SIG-M5 (cell line): ENCODE measurements at places on chromosomes 6 and 20.

DNA sequence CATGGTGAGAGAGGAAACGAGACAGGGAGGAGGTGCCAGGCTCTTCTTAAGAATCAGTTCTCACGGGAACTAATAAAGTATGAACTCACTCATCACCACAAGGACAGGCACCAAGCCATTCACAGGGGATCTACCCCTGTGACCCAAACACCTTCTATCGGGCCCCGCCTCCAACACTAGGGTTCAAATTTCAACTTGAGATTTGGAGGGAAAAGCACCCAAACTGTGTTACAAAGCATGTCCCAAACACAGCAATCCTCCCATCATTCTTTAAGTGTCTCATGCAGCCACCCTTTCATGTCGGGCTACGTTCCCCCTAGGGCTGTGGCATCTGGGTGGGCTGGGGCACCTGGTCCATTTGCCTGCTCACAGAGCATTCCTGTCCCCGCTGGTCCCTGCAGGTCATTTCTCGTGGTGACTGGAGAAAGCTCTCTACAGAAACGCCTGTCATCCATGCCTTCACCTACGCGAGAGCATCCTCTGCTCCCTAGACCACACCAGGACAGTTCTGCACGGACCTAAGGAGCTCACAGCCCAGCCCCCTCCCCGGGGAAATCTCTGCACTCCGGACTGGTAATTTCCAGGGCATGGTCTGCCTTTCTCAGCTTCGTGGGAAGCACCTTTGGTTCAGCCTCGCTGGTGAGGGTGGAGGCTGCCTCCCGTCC lies 79.6 kb downstream of the TTLL2 start:
- DNase-seq, result no peak

DNA sequence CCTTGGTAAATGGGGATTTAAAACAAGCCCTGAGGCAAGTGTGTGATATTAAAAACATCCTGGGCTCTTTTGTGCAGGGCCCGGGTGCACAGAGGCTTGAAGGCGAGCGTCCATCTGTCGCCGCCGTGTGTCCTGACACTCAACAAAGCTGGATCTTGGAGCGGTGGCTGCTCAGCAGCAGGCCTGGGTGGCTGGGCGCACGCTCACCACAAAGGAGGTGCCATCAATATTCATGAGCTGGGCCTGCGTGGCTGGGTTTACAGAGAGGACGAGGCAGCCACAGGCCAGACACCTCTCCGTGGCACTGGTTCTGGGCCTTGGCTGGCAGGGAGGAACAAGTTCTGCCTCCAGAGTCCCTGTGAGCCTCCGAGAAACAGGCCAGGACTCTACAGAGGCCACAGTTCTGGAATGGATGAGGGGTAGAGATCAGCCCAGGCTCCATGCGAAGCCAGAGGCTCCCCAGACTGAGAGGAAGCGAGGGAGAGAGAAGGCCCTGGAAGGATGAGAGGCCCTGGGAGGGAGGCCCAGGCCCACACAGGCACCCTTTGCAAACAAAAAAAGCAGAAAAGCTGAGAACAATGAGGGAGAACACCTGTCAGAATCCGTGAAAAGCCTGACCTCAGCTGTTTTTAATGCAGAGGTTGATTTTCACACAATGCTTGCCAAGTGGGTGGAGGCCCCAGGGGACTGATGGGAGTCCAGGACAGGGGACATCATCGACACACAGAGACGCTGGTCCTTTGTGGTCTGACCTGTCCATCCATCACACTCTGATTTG lies 21.9 kb downstream of the BHLHE23 start:
- no peak for DNase-seq

DNA sequence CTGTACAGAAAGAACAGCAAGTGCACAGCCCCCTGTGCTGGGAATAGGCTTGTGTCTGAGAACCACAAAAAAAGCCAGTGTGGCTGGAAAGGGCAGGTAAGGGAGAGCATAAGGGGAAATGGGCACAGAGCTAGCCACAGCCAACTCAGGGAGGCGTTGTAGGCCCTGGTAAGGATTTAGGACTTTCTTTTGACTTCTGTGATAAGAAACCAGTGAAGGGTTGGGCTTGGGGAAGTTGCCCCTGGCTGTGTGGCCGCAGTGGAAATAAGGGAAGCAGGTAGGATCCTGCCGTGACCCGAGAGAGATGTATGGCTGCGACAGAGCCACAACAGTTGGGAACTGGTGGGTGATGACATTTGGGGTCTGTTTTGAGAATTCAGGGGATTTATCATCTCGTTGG lies 30.0 kb upstream of the PHACTR2 start:
- no peak for DNase-seq

DNA sequence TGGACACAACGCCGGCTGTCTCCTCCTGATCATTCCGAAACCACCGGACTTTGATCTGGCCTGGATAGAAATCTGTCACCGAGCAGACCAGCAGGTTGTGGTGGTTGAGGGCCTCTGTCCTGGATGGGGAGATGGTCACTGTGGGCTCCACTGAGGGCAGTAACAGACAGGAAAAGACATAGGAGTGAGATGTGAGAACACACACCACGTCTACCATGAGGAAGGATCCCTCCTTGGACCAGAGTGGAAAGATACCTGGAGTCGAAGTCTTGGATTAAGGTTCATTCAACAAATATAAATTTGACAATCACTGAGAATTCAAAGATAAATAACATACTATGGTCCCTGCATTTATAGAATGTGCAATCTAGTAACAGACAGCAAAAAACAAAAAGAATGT lies 4.4 kb downstream of the HLA-DQB1 start:
- DNase-seq, result no peak

DNA sequence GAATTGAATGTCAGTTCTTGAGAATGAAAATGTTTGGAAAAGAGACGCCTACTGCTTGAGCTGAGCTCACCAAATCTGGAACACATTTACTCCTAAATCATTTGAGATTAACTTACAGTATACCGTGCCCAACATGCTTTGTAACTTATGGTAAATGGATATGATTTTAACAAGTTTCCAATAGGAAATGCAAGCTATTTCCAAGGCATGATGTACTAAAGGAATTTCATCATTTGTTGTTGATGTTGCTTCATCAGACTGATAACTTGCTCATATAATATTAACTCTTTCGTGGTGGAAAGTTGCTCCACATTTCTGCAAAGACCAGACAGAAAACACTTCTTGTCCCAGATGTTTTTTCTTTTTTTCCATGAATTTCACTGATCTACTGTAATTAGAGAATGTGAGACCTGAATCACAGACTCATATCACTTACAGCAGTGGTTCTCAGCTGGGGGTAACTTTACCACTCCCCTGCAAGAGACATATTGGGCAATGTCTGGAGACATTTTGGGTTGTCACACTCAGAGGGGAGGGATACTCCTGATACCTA lies 116.6 kb upstream of the TRAF3IP2 start:
- no peak for DNase-seq

DNA sequence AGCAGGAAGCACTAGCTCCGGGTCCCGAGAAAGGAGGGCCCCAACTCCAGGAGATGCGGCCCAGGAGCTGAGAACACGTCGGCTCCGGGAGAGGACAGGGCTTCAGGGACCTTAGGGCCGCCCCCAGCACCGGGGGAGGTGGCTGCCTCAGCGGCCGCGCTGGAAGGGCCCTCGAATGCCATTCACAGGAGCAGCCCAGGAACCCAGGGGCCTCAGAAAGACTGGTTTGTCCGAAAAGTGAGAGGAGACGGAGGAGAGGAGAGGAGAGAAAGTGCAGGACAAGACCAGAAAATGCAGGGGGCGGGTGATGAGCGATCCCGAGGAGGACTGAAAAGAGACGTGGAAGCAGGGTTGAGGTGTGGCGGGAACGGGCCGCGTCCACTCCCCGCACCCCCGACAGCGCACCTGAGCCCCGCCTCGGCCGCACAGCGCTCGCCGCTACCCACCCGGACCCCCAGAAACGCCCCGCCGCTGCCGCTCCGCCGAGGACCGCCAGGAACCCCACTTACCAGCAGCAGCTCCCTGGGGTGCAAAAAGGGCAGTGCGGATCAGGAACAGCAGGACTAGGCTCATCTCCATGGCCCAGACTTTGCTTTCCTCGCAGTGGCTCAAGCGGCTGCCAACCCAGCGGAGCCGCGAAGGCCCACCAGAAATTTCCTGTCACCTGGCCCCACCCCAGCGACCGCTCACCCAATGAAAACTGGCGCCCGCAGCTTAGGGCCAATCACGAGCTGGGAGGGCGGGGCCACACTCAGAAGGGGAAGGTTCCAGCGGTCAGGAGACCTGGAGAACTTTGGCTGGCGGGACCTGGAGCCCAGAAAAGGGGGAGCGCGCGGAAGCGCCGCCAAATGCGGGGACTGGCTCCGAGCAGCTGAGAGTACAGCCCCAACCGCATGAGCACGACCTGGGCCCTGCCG lies 25.4 kb downstream of the HLA-F start:
- no peak for DNase-seq

DNA sequence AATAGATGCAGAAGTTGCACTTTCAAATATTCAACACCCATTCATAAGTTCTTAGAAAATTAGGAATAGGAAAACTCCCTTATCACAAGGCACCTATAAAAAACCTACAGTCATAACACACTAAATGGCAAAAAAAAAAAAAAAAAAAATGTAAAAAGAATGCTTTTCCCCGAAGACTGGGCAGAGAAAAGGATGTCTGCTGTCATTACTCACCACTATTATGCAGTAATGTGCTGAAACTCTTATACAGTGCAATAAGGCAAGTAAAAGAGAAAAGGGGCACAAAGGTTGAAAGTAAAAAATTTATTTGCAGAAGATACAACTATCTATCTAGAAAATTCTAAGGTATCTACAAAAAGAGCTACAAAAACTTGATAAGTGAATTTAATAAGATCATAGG lies 607.8 kb upstream of the ARID1B start:
- no peak for DNase-seq

- no peak for DNase-seq
Measured at GRCh38 chr6:167678102-167679101, 148.3 kb upstream of the AFDN start.

GRCh38 chr6:166908811-166909210 lies 47.5 kb downstream of the RNASET2 start:
- no peak for DNase-seq

DNA sequence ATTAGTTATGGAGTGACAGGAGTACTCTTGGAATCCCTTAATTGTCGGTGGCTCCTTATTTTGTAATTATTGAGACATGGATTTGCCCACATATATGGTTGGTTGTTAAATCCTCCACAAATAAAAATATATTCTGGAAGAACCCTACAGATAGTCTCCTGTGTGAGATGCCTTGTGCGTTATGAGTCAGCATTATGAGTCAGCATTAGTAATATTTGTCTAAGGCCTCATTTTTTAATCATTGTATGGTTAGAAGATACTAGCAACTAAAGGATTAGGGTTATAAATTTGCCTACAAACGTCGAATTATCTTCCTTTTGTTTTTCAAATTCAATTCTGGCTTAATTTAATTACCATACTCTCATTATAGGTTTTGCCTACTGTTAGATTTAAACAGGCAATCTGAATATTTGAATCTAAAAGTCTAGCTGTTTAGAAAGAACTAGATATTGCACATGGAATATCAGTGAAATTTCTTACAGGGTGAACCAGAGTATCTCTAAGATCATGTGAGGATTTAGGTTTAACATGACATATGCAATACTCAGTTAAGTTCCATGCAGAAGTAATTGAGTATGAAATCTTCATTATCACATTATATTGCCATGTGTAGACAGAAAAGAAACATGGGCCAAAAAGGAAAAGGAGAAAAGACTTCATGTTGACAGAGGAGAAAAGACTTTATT lies 5.9 kb downstream of the C6orf58 start:
- no peak for DNase-seq

DNA sequence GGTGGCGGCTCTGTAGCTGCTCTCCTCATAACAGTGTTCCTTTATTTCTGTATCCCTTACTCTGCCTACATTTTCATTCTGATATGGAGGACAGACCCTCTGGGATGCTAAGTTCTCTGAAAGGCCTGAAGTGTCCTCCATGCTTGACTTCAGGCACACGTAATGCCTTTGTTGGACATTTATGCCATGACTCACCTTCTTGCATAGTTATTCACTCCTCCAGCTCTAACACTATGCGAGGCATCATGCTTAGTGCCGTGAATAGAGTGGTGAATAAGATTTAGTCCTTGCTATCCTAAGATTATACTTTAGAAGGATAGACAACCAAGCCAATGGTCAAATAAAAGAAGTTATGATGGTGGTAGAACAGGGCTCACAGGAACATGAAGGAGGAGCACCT lies 760.9 kb upstream of the FLRT3 start:
- no peak for DNase-seq

- no peak for DNase-seq
Measured at GRCh38 chr6:35733633-35734032, 3.2 kb upstream of the ARMC12 start.

- no peak for DNase-seq
Measured at GRCh38 chr6:38549795-38550194, 89.9 kb downstream of the BTBD9 start.

DNA sequence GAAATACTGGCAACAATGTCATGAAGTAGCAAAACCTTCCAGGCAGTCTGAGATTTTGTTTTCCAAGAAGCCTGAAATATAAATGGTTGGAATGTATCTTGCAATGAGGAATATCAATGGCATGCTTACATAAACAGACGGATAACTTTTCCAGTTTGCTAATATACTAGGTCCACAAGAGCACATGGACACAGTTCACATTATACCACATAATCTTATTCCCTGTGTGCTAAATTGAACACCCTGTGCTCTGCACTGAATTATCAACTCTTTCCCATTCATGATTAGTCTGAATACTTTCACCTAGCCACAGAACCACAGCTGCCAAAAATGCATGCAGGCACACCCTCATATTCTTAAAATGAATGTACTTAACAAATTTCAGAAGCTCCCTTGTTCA lies 274.3 kb downstream of the COL12A1 start:
- DNase-seq, result no peak

GRCh38 chr20:5001174-5002076 lies at the start of gene SLC23A2:
Gene SLC23A2 (minus strand): TSS chr20:5001510. CDS start chr20:4932562, 68,948 bp downstream.
- no peak for DNase-seq

GRCh38 chr6:157710604-157711003 lies 112.4 kb upstream of the SNX9 start:
- DNase-seq, result no peak

GRCh38 chr6:56403745-56404144 lies 156.4 kb upstream of the COL21A1 start:
- DNase-seq, result no peak

- no peak for DNase-seq
Measured at GRCh38 chr6:51932956-51933355, 154.5 kb downstream of the PKHD1 start.

GRCh38 chr6:132131758-132132157 lies 180.6 kb upstream of the CCN2 start:
- DNase-seq, result no peak

DNA sequence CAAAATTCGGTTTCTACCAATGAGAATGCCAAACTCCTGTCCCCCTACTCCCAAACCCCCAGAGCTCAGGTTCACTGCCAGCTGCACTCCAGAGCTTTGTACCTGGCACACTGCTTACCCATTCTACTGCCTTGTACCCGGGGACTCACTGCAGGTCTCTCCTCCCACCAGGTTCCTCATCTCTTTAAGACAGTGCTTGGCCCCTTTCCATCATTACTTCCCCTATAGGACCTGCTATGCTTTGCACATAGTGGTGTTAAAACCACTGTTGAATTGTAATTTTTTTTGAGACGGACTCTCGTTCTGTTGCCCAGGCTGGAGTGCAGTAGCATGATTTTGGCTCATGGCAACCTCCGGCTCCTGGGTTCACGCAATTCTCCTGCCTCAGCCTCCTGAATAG lies 25.9 kb downstream of the LYRM4 start:
- DNase-seq, result no peak
